ENCODE measurements at places on chromosomes 5 and 9.

- DNase-seq = peak; percentile 24
Observed at GRCh38 chr5:109921735-109922380, 232.1 kb downstream of the MAN2A1 start.

- peak; percentile 35 for DNase-seq
Observed at GRCh38 chr5:176810081-176810597, at the start of gene UNC5A. Gene UNC5A (plus strand): TSS chr5:176810559. CDS start chr5:176810751, 192 bp downstream.

- no peak for DNase-seq
Observed at GRCh38 chr9:105425816-105426433, 21.9 kb upstream of the FSD1L start.

DNA sequence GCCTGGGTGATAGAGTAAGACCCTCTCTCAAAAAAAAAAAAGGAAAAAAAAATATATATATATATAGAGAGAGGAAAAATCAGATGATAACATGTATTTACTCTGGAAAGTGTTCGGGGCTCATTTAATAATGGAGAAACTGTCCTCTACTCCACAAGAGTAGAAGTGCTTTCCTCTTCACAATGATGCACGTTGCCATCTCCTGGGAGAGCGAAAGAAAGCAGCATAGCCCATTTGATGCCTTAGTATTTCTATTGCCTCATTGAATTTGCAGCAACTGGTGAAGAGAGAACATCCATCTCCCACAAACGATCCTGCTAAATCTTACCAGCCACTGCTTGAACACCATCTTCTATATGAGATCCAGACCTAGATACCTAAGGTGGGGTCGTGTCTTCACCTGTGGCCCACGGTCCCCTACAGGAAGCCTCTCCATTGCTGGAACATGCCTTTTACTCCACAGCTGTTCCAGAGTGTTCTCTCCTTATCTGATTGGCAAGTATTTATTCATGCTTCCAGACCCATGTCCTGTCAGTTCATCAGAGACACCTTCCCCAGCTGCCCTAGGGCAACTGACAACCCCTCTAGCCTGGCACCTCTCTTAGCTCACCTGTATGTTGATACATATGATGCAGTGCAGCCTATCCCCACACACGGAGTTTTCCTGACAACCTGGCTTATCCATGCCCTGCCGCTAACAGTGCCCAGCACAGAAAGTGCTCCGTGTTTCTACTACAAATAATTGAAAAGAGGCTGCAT lies 115.3 kb downstream of the MARCHF11 start:
- DNase-seq = no peak

GRCh38 chr5:1793301-1793740 lies 6.3 kb downstream of the MRPL36 start:
- peak; percentile 36 for DNase-seq

GRCh38 chr5:13348568-13348967 lies 595.9 kb downstream of the DNAH5 start:
- no peak for DNase-seq

- no peak for DNase-seq
Observed at GRCh38 chr9:131297903-131298302, 8.4 kb downstream of the PLPP7 start.

GRCh38 chr9:119257592-119257991 lies 111.6 kb downstream of the BRINP1 start:
- no peak for DNase-seq

GRCh38 chr5:42676362-42676761 lies 80.3 kb upstream of the CCDC152 start:
- DNase-seq = no peak

- no peak for DNase-seq
Observed at GRCh38 chr9:82273121-82273520, 284.5 kb downstream of the SPATA31D1 start.

- DNase-seq = no peak
Observed at GRCh38 chr9:18502546-18502945, 28.6 kb downstream of the ADAMTSL1 start.

GRCh38 chr5:32076699-32077695 lies 97.1 kb downstream of the GOLPH3 start:
- DNase-seq = peak; percentile 12
